ENCODE measurements at places on chromosomes 6 and 20.

GRCh38 chr20:45857882-45858216 lies 435 bp downstream of the ZSWIM3 start:
- no peak for DNase-seq

- DNase-seq = peak; percentile 6
Measured at GRCh38 chr20:2387180-2387577, 6.5 kb downstream of the TGM6 start.

DNA sequence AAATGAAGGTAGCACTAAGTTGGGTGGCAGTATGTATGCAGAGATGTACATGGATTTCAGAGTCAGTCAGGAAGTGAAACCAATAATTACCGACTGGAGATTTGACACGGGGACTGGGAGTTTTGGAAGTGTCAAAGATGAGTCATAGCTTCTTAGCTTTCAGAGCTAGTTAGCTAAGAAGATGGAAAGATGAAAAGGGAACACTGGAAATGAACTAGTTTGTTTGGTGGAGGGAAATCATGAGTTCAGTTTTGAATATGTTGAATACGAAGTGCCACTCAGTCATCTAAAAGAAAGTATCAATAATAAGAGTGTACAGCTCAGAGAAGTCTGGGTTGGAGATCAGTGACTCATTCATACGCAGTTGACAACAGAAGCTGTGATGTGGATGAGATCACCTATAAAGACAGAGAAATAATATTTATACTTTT lies 7.5 kb downstream of the ESF1 start:
- no peak for DNase-seq

GRCh38 chr6:138970856-138971425 lies 17.1 kb downstream of the REPS1 start:
- no peak for DNase-seq

GRCh38 chr6:41712651-41713103 lies 22.7 kb downstream of the TFEB start:
- no peak for DNase-seq

- peak; percentile 99 for DNase-seq
Measured at GRCh38 chr6:110528101-110528929, 51.9 kb upstream of the SLC22A16 start.

All from SK-N-MC (cell line).